Spleen (tissue), 13 donors: ENCODE measurements at places on chromosomes 16 and 17. TPM values are rescaled to one million over a fixed set of nuclear protein-coding genes. Genes with fewer than 3 reads are reported as not detected.
A peak's percentile ranks its signal among the peaks of the same experiment; 100 is the strongest.

DNA sequence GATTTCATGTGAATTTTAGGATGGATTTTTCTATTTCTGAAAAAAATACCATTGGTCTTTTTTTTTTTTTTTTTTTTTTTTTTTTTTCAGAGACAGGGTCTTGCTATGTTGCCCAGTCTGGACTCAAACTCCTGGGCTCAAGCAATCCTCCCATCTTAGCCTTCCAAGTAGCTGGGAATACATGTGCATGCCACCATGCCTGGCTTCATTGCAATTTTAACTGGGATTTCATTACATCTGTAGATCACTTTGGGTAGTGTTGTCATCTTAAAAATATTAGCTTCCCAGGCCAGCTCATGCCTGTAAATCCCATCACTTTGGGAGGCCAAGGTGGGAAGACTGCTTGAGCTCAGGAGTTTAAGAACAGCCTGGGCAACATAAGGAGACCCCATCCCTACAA lies 54.8 kb downstream of the TOM1L2 start:
- no peak overlapping the region for H3K27ac ChIP-seq
- no peaks in the 10 kb centered on the region for H3K36me3 ChIP-seq
- no peak for DNase-seq
- H3K27me3 ChIP-seq = no peaks in the 10 kb centered on the region

GRCh38 chr17:73690676-73691075 lies 46.4 kb upstream of the SDK2 start:
- H3K36me3 ChIP-seq = no peaks in the 10 kb centered on the region
- no peak overlapping the region for H3K4me3 ChIP-seq
- peak overlapping the region; percentile 74 for H3K27ac ChIP-seq
- no peak for DNase-seq
- H3K27me3 ChIP-seq = no peaks in the 10 kb centered on the region

DNA sequence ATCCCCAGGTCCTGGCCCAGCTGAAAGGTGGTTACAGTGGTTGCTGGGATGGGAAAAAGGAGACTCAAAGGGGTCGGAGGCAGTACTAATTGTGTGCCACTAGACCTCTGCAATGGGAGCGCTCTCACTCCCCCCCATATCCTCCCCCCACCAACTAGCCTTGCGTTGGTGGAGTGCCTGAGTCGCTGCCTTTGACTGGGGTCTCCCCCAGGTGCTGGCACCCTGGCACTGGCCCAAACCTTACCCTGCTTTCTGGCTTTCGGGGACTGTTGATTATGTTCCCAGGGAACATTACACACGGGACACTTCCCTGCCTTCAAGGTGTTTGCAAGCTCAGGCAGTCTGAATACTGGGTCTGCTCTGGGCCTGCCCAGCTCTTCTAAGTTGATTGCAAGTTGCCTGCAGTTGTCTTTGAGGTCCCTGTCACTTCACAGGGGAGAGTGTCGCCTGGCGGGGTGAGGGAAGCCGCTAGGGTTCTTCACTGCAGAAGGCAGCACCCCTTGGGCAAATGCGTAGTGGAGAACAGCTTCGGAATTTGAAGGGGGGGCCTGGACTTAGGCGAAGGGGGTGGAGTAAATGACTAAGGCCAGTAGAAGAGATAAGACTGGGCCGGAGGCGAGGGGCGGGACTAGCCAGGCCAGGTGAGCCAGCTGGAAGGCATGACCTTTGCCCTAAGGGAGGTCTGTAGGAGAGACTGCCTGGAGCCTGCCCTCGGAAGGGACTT lies 98.0 kb downstream of the RAB11FIP4 start:
- peak overlapping the region; percentile 92 for H3K27ac ChIP-seq
- DNase-seq = no peak
- H3K27me3 ChIP-seq = peaks cover 20% of the 10 kb centered on the region
- H3K36me3 ChIP-seq = no peaks in the 10 kb centered on the region
- peaks cover 50% of the 10 kb centered on the region for H3K4me1 ChIP-seq

- H3K27me3 ChIP-seq = no peaks in the 10 kb centered on the region
- no peak overlapping the region for H3K27ac ChIP-seq
- H3K4me3 ChIP-seq = no peak overlapping the region
- DNase-seq = no peak
- H3K4me1 ChIP-seq = no peaks in the 10 kb centered on the region
These were observed 147.8 kb upstream of the RPL38 start for GRCh38 chr17:74055508-74056160.

Gene SPEM2
- not detected for total RNA-seq

Gene GLIS2
- total RNA-seq = 7.1 TPM

Gene ABCC6
- 0.22 TPM for total RNA-seq
